EH (cell line): ENCODE measurements at places on chromosomes 11 and 22.

DNA sequence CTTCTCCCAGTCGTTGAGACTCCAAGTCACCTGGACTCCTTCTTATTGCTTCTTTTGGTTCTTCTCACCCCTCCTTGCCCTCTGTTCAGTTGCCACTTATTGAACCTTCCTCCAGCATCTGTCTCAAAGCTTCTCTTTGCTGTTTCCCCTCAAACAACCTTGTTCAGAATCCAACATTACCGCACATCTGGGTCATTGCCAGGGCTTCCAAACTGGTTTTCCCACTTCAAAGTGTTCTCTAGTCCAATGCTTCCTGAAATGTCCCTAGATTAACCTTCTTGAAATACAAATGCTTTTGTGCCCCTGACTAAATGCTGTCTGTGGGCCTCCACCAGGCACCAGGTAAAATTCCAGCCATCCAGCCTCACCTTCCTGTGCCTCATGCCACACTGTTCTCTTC, 100.8 kb upstream of the TTC12 start:
- DNase-seq, result no peak

DNA sequence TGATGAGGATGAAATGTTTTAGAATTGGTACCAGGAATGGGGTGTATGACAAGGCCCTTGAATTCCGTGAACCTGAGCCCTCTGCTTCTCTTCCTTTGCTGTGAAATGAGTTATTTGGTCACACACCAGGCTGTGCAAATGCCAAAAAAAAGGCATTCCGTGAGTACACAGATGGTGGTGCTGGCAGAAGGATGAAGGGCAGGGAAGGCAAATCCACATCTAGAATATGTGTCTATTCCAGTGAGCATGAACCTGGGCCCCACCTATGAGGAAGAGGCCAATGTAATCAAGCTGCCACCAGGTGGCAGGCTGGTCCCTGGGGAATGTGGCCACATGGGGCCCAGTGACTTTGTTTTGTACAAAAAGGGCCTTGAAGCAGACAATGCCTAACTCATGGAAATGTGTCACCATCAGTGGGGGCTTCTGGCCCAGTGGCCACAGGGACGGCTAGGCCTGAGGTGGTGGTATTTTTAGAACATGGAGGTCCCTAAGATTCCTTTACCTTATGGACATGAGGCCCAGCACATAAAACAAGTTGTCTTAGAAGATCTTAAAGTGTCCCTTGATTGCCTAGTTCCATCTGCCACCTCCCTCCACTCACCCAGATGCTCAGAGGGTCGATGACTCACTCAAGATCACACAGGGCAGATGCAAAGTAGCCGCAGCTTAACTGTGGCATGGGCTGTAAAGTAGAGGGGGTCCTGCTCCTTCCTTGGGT, 3.9 kb upstream of the RNF215 start:
- peak; percentile 81 for DNase-seq

GRCh38 chr11:13209379-13209778, 68.2 kb upstream of the BMAL1 start:
- DNase-seq, result no peak

DNA sequence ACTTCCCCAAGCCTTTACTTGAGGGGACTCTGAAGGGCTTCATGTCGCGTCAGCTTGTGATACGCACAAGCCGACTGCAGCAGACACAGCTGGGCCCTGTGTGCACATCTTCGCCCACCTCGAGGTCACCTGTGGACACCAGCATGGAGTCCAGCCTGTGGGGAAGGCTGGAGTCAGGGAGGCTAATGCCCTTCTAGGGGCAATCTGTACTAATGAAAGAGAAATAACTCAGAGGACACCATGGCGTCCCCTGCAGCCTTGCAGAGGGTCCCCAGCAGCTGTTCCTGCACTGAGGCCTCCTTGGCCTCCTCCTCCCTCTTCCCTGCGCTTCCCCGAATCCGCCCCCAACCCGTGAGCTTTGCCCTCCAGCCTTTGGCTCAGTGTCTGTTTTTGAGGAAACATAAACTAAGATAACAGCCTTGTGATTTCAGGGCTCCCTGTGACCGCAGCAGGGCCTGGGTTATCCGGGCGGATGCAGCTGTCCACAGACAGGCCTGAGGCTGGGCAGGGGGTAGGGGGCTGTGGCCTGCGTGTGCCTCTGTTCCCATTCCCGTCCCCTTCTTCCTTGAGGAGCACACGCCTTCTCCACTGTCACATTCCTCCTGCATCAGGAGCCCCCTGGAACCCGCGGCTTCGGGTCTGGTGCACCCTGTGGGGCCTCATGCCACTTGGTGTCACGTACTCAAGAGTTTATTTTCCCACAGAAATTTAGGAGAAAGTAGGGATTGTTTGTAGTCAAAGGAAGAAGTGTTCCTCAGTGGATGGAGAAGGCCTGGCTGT, 25.0 kb downstream of the KRTAP5-5 start:
- DNase-seq, result no peak

- DNase-seq, result peak; percentile 20
Measured at GRCh38 chr11:70367071-70367470, 31.3 kb upstream of the CTTN start.

DNA sequence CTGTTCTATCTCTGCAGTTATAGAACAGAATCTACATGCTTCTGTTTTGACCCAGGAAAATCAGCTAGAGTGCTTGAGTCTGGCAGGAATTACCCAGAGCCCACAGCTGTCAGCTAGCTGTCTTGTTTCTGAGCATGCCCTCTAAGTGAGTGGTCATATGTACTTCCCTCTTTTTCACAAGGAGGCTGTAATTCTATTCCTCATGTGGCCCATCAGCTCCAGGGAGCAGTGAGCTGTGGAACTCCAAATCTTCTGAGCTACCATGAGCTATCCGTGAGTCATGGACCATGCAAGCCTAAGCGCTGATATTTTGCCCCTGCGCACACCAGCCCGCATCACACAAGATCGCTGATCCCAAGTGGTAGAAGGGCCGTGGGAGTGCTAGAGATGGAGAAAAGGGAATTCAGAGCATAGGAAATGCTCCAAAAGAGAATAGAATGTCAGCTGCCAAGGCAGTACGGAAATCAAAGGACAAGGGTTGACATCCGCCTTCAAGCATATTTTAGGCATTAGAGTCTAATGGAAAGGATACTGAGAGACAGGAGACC, 5.4 kb downstream of the FJX1 start:
- DNase-seq, result peak; percentile 86

- DNase-seq, result no peak
Measured at GRCh38 chr11:47485107-47485506, 36.2 kb upstream of the RAPSN start.

- DNase-seq, result no peak
Measured at GRCh38 chr11:62315431-62315830, 16.6 kb upstream of the SCGB1D4 start.

GRCh38 chr11:65867284-65868071, 5.1 kb downstream of the EFEMP2 start:
- DNase-seq, result peak; percentile 39

- no peak for DNase-seq
Measured at GRCh38 chr11:7898666-7899283, 32.3 kb downstream of the OR10A6 start.

DNA sequence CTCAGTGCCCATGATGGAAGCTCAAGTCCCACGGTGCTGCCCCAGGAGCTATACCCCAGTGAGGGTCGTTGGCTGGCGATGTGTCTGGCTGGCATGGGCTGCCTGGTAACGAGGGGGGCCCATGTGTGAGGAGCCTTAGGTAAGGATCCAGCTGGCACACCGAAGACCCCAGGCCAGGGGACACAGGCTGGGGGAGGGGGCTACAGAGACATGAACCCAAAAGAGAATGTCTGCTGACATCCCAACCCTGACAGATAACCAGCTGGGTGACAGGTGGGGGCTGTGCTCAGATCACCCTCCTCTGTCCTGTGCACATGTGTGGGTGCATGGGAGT, 39.2 kb downstream of the RTN4R start:
- no peak for DNase-seq

DNA sequence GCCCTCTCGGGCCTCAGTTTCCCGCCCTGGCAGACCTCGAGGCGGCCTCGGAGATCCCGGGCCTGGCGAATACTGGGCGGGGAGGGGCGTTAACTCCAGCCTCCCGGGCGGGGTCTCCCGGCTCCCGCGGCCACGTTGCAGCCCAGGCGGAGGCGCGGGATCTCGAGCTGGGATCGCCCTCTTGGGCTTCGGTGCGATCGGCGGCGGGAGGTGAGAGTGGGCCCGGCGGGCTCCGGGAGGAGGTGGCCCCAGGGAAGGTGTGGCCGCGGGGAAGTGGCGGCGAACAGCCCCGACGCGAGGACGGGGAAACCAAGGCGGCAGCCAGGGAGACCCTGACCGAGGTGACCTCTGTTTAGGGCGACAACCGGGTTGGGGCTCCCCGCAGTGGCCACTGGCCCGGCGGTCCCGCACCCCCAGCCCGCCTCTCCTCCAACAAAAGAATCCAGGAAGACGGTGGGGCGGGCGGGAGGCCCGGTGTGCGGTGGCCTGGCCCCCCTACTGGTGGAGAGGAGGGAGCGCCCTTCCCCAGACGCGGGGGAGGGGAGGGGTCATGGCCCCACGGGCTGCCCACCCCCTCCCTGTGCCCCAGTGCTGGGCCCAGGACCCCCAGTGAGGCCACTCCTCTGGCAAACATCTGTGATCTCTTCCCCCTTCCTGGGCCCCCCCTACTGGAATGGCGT, at the start of gene PHETA2:
TSS of gene PHETA2 (plus strand) at position 117 of the 680 bp plus-strand sequence. CDS start 3,046 bp downstream, outside the sequence.
- peak; percentile 68 for DNase-seq

DNA sequence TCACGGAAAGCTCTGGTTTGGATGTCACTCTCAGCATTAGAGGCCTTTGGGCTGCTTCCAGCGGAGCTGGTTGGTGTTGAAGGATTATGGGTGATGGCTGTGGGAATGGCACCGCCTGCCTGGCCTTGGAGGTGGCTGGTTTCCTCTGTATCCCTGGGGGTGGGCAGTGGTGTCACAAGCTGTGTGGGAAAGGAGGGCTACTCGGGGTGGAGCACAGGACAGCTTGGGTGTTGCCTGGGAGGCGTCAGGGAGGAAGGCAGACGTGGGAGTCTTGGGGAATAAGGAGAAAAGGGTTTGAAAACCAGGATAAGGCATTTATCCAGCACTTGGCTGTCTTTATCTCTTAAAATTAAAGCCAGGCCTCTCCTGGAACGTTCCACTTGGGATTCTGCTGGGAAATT, 71.8 kb downstream of the ADAMTS15 start:
- DNase-seq, result no peak

- DNase-seq, result peak; percentile 51
Measured at GRCh38 chr22:26825960-26826935, 168.9 kb downstream of the MIAT start.

GRCh38 chr11:64787526-64788320, 9.4 kb upstream of the SF1 start:
- peak; percentile 49 for DNase-seq
